Fibroblast of upper back skin (primary cell): ENCODE measurements at places on chromosomes 5 and 9.

DNA sequence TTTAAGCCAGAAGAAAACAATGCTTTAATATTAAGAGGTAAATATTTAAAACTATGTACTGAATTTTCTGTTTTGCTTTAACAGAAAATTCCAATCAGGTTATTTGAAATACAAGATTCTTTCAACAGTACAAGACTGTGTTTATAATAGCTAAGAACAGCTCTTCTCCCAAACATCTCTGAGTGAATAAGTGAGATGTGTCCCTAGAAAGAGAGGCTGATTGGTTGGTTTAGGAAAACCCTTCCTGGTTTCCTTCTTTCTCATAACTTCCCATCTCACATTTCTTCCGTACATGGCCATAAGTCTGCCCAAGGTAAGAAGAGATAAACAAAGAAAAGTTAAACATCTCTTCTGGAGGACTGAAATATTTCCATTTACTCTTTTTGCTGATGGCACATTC lies 145.9 kb downstream of the FANCC start:
- no peak for DNase-seq

DNA sequence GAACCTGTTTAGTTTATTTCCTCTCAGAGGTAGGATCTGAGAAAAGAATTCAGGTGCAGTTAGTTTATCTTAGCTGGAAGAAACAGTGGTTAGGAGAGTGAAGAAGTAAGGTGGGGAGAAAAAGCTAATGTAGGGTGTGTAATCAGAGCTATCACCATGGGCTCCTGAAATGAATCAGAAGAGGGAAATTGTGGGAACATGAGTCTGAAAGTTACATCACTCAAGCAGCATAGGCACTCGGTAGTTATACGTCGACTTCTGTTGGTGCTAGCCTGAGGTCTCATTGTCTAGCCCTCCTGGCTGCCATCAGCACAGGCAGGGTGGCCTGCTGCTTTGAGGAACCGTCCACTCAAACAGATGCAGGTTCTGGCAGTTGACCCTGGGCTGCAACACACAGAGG lies 56.7 kb upstream of the NPR3 start:
- DNase-seq: no peak

DNA sequence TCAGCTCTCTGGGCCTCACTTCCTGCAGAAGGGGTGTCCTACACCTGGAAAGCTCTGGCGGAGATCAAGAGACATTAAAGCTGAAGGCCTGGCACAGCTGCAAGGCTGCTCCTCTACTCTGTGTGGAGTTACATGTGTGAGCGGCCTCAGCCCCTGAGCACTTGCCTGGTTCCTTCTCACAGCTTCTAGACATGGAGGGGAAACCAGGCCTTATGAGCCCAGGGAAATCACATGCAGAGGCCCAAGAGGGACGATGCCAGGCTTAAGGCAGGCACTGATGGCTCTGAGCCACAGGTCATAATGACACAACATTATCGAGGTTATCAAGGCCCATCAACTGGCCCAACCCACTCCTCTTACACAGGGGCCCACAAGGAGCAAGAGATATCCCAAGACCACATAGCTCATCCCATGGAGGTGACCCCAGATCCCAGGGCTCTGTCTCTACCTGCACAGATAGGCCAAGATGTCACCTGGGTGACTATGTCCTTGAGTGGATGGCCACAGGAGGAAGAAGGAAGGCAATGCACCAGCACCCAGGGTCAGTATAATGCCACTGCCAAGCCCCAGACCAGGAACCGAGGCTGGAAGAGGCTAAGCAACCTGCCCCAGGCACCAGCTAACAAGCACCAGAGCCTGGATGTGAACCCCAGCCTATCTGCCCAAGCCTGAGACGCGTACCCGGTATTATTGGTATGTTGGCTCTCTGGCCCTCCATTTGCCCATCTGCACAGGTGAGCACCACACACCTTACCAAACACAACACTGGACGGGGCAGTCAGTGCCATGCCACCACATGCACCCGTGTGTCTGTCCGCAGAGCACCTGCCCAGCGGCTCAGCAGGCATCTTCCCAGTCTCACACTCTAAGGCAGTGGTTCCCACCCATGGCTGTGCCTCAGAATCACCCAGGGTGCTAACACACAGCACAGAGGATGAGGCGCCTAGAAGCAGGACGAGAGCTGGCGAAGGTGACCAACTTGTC lies 143.3 kb downstream of the GABBR2 start:
- DNase-seq: no peak

DNA sequence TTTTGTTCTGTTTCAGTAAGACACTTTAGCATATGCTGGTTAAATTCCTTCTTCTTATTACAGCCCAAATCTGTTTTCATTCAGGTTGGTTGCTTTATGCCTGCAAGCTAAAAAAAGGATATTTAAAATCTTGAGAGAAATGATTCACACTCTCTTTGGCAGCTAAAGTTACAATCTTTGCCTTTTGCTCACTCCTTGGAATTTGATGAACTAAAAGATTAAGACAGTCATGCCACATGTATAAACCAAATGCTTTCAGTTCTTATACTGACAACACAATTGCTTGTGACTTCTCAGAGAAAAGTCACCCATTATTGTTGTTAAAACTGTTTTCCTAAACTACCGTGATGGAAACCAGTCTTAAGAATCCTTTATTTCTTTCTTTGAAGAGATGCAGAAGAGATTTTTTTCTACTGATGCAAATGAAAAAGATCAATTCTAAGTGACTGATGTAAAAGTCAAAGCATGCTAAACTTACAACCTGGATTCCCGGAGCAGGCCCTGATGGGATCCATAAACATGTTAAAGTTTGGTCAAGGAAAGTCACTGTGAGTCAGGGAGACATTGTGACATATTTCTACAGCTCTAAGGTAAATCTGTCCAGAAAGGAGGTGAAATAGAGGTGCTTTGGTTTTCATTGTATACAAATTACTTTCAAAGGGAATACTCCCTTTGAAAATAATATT lies 144.2 kb upstream of the CDH10 start:
- DNase-seq: peak; percentile 94

DNA sequence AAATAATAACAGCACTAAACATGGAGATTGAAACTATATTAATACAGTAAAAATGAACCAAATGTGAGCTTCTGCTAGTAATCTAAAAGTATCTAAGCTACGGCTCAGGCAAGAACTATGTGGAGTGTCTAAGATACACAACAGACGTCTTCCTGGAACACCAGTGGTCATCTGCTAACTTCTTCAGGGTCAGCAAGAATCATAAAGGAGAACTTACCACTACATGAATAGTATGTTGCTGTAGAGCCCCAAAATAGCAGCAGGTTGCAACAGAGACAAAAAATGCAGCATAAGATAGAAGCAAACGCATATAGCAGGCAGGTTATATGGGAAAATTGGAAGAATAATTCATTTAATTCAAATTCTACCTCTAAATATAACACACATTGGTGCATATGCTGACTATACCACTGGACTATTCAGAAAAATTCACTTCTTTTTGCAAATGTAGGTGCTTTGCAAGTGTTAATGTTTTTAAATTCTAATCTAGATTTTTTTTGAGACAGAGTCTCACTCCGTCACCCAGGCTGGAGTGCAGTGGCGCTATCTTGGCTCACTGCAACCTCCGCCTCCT lies 27.1 kb downstream of the DCTN4 start:
- no peak for DNase-seq
